HTR-8/SVneo (cell line): ENCODE measurements at places on chromosomes 3 and 15.

DNA sequence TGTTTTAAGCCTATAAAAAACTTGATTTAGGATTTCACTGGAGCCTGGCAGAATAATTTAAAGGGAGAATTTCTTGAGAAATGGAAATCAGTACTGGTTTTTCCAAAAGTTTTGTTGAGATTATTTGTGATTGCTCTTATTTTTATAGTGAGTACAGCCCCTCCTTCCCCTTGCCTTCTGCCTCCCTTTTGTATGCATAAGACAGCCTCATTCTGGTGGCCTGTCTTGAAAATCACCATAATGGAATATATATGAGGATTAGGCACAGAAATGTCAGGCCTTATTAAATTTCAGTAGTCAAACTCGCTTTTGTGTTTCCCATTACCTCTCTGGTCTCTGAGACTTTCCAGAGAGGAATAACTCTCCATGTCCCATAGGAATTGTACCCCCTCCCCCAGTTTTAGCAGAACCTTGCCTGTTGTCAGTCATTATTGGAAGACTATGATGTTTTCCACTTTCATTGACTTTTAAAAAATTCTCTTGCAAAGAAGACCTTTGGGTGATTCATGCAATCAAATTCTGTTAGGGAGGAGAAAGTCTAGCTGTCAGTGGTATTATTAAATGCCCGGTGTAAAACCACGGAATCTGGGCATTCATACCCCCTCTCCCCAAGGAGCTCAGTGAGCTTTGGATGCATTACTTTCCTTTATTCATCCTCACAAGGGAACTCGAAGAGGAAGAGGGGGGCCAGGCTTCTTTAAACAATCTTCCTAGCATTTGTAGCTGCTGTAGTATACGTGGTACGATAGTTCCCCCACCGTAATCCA, 171.6 kb upstream of the TSC22D2 start:
- DNase-seq: no peak

DNA sequence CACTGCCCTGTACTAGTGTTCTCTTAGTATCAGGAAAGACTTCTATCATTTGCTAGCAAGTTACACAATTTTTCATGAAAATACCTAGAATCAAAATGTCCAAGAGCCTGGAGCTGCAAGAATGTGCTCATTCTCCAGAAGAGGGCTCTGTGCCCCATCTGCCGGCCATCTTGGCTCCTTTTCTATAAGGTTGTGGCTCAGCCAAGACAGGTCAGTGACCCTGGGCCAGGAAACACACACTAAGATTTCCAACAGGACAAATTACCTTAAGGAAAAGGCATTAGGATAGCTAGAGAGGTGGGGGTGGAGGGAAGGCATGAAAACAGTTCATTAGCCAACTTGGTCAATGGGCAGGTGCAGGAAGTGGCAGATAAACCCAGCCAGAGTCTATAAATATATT, 20.7 kb downstream of the TIMP4 start:
- peak; percentile 14 for DNase-seq

- DNase-seq: no peak
Observed at GRCh38 chr3:119500901-119501300, 2.6 kb downstream of the TIMMDC1 start.

DNA sequence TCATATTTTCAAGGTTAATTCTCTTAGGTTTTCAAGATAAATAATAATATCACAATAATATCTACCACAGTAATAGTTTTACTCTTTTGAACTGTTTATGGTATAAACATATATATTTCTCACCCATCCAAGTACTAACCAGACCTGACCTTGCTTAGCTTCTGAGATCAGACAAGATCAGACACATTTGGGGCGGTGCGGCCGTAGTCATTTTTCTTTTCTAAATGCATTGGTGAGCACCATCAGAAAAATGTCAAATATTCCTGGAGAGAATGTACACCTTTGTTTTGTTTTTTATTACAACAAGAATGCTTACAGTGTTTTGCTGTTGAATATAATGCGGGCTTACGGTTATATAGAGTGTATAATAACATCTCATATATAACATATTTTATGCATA, 267.8 kb downstream of the ADAMTS17 start:
- no peak for DNase-seq

GRCh38 chr15:88316586-88316985, 60.0 kb upstream of the NTRK3 start:
- DNase-seq: no peak

DNA sequence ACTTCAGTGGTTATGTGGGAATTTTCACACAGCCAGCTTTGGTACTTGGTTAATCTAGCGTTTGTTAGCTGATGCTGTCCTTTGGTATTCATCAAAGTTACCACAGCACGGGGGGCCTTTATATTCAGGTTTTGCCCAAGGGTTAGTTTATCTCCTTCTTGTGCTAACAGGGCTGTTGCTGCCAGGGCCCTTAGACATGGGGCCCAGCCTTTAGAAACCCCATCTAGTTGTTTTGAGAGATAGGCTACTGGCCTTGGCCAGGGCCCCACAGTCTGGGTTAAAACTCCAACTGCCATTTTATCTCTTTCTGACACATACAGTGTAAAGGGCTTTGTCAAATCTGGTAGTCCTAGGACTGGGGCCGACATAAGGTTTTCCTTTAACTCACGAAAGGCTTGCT, 7.5 kb upstream of the DNAAF4 start:
- DNase-seq: no peak

DNA sequence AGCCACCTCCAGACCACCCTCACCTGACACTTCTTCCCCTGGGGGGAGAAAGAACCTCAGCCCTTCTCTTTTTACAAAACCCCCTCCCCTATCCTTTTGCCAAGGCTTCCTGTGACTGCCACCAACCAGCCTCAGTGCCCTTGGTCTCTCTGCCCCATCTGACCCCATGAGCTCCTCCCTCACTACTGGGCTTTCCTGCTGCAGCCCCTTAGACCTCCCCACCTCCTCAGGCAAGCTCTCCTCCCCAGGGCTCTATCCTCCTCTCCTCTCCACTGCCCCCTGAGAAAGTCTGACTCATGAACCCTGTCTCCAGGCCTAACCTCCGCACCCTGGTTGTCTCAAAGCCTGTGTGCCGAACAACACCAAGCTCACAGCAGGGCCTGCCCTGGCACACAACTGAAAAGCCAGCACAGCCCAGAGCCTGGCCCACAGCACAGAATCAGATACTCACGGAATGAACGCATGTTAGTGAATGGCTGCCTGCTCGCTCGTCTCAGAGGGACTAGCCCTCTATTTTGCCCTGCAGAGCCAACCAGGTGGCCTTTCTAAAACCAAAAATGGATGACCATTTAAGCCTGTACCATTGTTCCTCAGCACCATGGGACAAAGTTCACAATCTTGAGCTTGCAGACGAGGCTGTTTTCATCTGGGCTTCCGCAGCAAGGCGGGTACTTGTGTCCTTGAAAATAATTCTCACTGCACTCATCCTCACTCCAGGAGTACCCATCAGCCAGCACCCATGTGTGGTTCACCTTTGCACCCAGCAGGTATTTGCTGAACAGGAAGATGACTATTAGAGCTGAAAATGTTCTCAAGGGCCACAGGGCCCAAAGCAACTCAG, 1.7 kb downstream of the CHDH start:
- no peak for DNase-seq

GRCh38 chr3:62761311-62761710, 113.9 kb downstream of the CADPS start:
- DNase-seq: no peak

DNA sequence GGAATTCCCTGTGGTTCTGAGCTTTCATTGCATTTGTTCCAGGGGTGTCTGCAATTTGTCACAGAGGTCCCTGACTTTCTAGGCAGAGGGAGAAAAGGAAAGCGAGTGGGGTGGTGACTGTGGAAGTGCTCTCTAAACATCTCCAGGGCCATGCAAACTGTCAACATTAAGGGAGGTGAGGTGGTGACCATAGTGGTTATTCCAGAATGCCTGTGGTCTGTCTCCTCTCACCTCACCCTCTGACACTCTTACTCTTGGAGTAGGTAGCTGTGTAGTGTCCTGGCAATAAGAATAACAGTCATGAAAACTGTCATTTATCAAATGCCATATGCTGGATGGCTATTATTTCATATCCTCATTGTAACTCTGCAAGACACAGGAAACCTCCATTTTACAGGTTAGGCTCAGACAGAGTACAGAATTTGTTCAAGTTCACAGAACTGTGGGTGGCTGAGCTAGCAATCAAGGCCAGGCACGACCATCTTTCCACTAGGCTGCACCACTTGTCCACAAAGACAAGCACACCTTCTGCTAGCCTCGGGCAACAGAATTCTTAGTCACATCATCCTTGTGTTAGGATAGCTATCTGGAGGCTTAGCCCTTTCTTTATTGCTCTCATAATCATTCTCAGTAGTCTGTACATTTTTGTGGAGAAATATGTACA, 179.4 kb downstream of the CD47 start:
- DNase-seq: no peak

- no peak for DNase-seq
Observed at GRCh38 chr15:93803421-93804152, 427.8 kb upstream of the MCTP2 start.

DNA sequence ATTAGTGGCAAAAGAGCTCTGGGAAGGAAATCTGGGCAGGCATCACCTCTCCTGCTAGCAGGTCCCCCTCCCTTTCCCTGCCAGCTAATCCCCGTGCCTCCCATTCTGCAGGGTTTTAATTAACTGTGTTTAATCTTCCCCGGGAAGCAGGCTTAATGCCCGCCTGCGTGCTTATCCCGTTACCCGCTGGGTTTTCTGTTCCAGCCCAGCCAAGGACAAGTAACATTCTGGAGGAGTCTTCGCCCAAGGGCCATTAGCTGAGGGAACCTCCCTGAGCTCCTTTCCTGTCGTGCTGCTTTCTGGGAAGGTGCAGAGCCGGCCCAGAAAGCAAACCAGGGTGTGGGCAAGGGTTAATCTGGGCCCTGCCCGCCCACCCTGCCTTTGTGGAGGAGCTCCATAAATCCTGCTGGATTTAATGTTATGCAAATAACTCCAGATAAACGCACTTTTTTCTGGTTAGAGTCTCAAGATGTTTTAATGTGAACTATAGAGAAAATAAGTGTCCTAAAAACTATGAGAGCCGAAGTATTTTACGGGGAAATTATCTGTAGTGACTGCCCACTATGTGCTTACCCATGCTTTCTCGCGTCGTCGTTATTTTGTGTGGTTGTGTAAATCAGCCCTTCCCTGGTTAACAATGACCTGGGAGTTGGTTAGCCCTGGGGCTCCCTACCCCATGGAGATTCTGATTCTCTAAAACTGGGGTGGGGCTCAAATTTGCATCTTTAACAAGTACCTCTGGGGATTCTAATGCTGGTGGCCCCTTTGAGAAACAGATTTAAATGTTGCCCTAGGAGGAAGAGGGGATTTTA, 25.9 kb downstream of the TRIM71 start:
- no peak for DNase-seq

DNA sequence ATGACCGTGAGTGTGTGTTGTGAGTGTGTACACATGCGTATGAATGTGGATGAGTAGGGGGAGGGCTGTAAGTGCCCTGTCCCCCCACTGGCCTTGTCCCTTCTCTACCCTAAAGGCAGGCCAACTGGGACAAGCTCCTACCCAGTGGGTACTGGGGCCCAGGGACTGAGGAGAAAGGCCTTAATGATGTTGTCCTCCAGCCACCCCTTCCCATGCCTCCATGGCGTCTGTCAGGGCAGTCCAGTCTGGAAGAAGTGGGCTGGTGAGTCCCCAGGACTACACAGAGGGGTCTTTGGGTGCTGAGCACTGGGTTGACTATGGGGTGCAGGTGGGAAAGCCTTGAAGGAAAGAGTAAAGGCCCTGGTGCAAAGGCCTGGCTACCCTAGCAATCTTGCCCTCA, 16.9 kb upstream of the CORO2B start:
- DNase-seq: no peak

GRCh38 chr15:70151003-70151402, 53.3 kb upstream of the TLE3 start:
- no peak for DNase-seq

- DNase-seq: no peak
Observed at GRCh38 chr3:177096615-177097014, 100.7 kb downstream of the TBL1XR1 start.

- no peak for DNase-seq
Observed at GRCh38 chr3:181252631-181253030, 263.1 kb upstream of the DNAJC19 start.

GRCh38 chr3:42056840-42057239, 34.3 kb upstream of the TRAK1 start:
- DNase-seq: no peak

DNA sequence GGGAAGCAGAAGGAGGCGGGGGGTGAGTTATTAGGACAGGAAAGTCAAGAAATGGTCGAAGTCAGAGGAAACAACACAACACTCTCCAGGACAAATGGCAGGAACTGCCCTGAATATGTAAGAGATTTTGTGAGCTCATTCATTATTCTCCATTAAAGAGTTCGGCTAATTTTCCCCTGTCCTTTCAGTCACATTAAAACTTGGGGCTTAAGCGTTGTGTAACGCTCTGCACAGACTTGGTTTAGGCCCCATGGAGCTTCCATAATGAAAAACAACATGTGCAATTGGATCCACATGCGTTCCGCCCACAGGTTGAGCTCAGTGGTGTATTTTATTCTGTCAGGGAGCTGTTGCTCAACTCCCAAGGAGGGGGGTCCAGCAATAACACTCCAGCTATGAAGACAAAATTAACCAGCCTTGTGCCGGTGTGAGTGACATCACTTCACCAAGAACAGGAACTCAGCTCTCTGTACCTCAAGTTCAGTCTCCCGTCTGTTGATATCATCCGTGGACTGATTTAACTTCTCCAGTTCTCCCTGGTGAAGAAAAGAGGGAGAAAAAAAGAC, 2.3 kb downstream of the SH3BP5 start:
- no peak for DNase-seq

DNA sequence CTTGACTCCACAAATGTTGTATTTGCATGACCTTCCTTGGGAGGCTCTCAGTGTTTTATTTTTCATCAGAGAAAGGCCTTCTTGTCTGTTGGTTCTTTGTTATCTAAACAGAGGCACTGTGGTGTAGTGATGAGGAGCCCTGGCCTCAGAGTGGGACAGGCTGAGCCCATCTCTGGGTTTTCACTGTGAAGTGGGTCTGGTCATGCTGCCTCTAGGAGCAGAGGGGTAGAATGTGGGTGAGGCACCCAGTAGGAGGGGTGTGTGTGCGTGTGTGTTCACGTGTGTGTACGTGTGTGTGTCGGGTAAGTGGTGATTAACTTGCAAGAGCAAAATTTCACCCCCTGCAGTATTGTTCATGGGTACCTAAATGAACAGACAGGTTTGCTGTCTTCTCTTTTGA, 14.4 kb downstream of the KLF13 start:
- no peak for DNase-seq

- peak; percentile 23 for DNase-seq
Observed at GRCh38 chr3:180680097-180680430, 775 bp upstream of the CCDC39 start.

GRCh38 chr15:67127331-67127664, 61.9 kb downstream of the SMAD3 start:
- no peak for DNase-seq

GRCh38 chr15:46681901-46682300, 1035.4 kb upstream of the SEMA6D start:
- no peak for DNase-seq

DNA sequence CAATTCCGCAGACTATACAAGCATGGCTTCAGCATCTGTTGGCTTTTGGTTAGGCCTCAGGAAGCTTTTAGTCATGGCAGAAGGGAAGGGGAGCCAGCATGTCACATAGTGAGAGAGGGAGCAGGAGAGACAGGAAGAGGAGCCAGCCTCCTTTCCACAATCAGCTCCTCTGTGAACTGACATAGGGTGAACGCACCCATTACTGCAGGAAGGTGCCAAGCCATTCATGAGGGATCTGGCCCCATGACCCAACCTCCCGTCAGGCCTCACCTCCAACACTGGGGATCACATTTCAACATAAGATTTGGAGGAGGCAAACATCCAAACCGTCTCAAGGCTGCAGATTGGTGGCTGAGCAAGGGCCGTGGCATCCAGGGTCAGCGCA, 106.3 kb downstream of the LRRK1 start:
- DNase-seq: no peak

- DNase-seq: no peak
Observed at GRCh38 chr3:62039586-62039985, 333.8 kb downstream of the FEZF2 start.
